ENCODE measurements at places on chromosomes 11 and 22.

- no peak for DNase-seq
Measured at GRCh38 chr22:18067548-18068341, 10.0 kb upstream of the PEX26 start.

DNA sequence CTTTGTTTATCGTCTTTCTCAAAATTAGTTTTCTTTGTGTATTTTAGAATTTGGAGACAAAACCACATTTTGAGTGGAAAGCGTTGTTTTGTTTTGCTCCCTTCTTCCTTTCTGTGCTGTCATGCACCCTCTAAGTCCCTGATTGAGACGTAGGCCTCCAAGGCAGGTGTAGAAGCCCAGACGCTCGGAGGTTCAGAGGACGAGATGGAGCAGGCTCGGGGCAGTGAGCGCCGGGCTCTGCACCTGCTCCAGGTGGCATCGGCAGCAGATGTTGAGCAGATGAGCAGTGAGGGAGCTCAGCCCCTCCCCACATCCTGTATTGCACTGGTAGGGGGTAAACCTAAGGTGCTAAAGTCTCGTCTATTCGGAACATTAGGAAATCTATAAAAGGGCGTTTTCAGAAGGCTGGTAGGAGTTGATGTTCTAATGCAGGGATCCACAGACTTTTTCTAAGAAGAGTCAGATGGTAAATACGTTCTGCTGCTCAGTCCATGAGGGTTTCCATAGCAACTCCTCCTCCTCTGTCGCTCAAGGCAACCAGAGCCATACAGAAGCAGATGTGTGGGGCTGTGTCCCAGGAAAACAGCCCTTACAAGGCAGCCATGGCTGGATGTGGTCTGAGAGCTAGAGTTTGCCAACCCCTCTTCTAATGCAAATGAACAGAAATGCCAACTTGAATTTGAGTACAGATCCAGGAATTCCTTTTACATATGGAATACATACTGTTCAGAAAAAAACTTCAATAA lies 724.2 kb downstream of the BRD1 start:
- DNase-seq: no peak

DNA sequence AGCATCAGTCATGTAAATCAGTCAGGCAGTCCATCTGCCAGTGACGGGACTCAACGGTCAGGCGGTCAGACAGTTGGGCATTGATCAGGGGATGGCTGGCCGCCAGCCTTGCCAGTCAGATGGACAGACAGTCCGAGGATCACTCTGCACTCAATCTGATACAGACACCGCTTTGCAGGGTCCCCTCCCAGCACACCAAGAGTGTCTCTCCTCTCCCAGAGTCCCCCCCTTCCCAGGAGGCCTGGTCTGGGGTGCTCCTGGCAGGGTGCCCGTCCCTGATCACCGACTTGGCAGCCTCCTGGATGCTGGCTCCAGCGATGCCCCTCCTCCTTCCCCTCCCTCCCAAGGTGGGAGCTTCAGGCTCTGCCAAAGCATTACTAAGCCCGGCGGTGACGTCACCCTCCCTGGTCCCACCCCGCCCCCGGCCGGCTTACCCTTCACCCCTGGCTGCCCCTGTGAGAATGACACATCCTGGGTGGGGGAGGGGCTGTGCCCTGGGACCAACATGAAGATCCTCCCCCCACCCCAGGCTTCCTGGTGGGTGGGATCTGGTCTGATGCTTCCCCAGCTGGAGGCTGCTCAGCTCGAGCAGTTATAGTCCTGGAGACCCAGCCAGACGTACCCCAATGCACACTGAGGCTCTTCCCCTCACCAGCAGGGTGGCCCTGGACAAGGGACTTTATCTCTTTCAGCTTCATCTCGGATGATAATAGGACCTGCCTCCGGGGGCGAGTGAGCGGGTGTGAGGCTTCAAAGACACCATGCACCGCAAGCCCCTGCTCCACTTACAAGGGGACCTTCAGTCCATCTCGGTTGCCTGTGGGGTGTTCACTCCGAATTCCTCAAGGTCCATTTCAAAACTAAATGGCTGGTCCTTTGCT lies 69.2 kb downstream of the CD82 start:
- no peak for DNase-seq

DNA sequence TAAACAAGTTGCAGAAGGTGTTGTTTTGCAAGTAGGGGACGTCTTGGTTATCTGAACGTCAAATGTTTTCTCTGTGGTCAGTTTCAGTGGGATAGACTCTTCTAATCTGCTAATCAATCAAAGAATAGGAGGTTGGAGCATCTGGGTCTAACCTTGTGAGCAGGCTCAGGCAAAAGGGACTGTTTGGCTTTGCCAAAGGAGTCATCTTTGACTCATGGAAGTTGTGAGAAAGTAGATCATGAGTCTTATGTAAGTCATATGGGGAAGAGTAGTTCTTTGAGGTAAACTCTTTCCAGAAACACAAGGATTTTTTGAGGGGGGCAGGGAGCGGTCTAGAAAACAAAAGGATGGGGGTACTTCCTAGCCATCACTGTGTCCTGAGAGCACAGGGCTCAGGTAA lies 27.1 kb upstream of the TOP3B start:
- DNase-seq: no peak

DNA sequence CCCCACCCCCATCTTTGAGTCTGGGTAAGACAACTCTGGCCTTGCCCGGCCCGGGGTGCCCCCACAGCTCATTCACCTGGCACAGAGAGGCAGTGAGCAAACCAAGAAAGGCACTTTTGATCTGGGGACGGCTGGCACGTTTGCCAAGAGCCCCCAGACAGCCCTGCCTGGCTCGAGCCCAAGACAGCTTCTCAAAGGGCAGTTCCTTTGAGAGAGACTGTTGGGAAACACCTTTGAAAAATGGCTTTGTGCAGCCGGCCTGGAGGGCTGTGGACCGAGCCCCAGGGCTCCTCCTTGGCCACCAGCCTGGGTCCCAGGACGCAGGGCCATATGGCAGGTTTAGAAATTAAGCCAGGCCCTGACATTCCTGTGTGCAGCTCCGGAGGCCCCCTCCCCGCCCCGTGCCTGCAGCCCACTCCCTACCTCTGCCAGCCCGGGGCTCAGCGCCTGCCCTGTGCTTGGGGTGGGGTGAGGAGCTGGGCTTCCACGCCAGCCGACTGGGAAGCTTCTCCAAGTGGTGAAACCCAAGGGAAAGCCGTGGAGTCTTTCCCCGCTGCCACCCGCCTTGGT lies 50.2 kb upstream of the SMIM38 start:
- DNase-seq: no peak

- DNase-seq: no peak
Measured at GRCh38 chr11:12691473-12691872, 17.3 kb downstream of the TEAD1 start.

DNA sequence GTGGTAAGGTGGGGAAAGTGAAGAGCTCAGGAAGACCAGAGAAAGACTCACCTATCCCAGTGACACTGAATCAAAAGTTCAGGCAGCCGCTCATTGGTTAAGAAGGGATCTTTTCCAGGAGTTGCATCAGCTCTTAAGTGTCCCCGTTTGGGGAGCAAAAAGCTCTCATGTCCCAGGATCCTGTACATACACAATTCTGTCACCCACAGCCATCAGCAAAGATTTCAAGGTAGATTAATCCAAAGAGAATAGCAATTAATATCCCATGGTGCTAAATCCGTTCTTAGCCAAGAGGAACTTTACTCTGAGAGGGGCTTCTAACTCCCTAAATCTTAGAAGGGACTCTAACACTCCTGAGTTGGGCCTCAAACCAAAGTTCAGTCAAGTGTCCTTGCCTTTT lies 19.3 kb downstream of the FOLR3 start:
- no peak for DNase-seq

GRCh38 chr22:19820880-19821522 lies 33.7 kb downstream of the GNB1L start:
- no peak for DNase-seq

- DNase-seq: no peak
Measured at GRCh38 chr22:19361501-19362103, 69.9 kb downstream of the HIRA start.

- DNase-seq: no peak
Measured at GRCh38 chr22:24686280-24686679, 83.3 kb downstream of the GGT1 start.

- DNase-seq: no peak
Measured at GRCh38 chr11:2580571-2581001, 119.2 kb downstream of the KCNQ1OT1 start.

DNA sequence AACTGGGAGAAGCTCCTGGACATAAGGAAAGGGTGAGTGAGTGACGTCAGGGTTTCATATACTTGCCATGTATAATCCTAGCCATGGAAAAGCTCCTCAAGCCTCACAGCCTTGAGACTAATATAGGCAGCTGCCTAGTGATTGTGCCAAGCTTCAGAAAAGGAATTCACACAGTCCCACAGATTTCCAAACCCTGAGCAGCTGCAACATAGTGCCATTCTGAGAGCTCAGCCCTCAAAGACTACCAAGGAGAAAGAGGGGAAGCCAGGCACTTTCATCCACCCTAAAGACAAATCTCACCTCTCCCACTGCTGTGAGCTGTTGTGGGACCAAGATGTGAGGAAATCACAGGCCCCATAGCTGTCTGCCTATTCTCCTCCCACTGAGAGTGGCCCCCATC lies 707.9 kb upstream of the ANO5 start:
- no peak for DNase-seq

- no peak for DNase-seq
Measured at GRCh38 chr11:128424851-128425285, 162.5 kb downstream of the ETS1 start.

- DNase-seq: peak; percentile 30
Measured at GRCh38 chr22:46355369-46355995, 20.0 kb downstream of the TRMU start.

GRCh38 chr22:20204311-20204710 lies 53.5 kb upstream of the CCDC188 start:
- DNase-seq: no peak

DNA sequence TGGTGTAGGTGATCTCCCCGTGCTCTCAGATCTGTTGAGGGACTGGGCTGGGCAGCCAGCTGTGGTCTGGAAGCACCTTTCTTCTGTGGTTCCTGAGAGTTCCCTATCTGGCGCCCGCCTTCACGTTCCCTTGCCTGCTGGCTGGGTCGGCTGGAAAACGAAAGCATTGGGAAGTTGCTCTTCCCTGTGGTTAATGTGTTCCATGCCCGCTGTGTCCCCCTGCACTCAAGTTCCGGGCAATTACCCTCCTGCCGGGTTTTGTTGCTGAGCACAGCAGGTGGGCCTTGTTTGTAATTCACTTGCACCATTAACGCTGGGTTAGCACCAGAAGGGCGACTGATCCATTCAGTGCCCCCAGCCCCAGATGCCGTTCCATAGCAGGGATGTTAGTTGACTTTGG lies 134.1 kb downstream of the GRIK4 start:
- no peak for DNase-seq

GRCh38 chr11:43547430-43547831 lies 133.1 kb upstream of the HSD17B12 start:
- no peak for DNase-seq

DNA sequence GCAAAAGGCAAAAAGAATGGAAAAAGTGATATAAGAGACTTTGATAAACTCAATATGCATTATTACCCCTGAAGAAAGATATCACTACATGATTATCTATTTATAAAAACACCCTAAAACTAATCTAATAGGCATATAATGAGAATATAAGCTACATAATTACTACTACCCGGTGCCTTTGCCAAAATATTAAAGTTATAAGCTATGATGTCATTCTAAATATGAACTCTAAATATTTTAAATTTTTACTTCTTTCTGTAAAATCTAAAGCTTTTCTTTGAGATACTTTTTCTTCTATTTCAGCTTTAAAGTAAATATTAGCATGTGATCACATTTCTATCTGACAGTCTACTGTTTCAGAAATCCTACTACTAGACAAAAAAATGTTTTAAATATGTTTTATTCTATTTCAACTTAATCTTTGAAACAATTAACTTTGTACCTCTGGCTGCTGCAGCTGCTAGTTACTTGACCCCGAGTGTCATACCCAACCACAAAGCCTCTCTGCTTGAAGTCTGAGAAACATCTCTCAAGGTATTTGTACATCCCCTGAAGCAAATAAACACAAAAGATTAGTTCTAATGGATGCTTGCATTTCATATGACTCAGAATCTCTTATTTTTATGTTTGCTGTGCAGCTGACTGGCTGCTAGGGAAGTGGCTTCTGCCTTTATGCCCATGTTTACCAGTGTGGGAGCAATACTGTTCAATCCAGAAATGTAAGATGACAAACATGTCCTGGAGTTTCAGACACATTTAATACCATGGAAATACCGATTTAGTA lies 26.8 kb downstream of the PGM2L1 start:
- DNase-seq: no peak

DNA sequence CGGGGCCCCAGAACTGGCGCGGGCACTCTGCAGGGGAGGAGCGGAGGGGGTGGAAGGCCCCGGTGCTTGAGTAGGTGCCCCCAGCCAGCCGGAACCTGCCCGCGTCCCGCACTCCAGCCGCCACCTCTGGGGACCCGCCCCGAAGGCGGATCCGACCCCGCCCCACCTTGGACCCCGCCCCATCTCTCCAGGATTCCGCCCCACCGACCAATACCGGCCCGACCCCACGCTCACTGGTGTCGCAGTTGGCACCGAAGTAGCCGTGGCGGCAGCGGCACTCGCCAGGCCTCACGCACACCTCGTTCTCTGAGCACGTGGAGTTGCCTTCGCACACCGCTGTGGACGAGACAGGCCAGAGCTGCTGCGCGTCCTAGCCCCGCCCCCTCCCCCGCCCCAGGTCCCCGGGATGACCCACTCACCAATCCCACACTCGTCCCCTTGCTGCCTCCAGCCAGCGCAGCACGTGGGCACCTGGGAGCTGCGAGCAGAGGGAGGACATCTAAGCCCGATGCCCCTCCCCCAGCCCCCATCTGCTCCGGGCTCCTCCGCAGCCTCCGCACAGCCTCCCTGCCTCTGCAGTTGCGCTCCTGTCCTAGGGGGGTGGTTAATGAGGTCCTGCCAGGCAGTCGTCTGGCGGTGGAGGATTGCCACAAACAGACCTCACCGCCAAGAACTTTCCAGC lies 6.0 kb downstream of the SCARF2 start:
- no peak for DNase-seq

GRCh38 chr11:60984636-60985035 lies 13.2 kb downstream of the CD6 start:
- no peak for DNase-seq

- no peak for DNase-seq
Measured at GRCh38 chr11:364991-365725, 4.1 kb upstream of the B4GALNT4 start.

DNA sequence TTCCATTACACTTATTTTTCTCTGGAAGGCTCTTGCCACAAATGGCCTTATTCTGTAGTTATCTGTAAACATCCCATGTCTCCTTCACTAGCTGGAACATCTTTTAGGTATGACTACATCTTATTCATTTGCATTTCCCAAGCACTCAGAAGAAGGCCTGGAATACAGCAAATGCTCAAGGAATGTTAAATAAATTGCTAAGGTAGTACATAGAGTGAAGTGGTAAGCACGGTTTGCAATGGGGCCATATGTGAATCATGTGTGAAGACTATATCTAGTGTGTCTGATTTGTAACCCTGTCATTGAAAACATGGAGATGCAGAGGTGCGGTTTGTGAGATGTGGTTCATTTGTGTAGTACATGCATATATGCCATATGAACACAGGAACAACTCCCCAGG lies 33.5 kb downstream of the GDPD4 start:
- no peak for DNase-seq

DNA sequence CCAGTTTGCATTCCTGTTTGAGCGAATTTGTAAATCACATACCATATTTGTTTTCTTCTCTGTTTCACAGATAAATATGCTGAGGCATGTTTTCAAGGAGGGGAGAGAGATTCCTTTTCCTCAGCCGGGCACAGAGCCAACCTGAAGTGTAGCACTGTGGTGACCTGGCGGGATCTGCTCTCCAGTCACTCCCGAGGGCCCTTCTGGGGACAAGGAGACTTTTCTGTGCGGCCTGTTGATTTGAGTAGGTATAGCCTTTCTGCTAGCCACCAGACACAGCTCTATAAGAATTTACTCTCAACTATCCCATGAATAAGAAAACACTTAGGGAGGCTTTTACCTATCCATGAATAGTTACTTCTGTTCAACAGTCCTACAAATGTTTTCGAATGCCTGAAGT lies 63.5 kb upstream of the FDX1 start:
- no peak for DNase-seq

All from stimulated activated CD4-positive, alpha-beta T cell treated with anti-CD3 and anti-CD28 coated beads, TNF-alpha, amount 100 ng/mL, for 48 hours (primary cell).